ENCODE measurements at places on chromosomes 4 and X. TPM values are rescaled to one million over a fixed set of nuclear protein-coding genes. Genes with fewer than 3 reads are reported as not detected.

Gene LDB2
- 89.1 TPM for total RNA-seq

Gene SCML2
- total RNA-seq: 26.2 TPM

Gene P2RY4
- total RNA-seq: not detected

Gene FAM47E
- 0.66 TPM for total RNA-seq

DNA sequence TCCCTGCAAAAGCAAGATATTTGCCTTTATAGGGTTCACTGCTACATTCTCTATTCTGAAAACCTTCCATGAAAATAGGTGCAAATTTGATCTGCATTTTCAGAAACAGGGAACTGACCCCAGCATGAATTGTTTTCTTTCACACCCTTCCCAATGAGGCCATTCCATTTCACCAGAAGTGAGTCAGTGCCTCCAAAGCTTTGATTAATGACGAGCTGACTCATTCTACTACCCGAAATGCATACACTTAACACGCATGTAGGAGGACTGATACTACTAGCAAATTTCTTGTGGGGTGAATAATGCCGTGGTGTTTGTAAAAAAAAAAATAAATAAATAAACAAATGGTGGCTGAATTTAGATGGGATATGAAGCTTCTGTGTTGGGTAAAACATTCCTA, 146.9 kb upstream of the FGF13 start:
- no peak overlapping the region for H3K4me3 ChIP-seq
- H3K27ac ChIP-seq: no peak overlapping the region
- DNase-seq: no peak
- H3K27me3 ChIP-seq: no peaks in the 10 kb centered on the region
- no peaks in the 10 kb centered on the region for H3K36me3 ChIP-seq

DNA sequence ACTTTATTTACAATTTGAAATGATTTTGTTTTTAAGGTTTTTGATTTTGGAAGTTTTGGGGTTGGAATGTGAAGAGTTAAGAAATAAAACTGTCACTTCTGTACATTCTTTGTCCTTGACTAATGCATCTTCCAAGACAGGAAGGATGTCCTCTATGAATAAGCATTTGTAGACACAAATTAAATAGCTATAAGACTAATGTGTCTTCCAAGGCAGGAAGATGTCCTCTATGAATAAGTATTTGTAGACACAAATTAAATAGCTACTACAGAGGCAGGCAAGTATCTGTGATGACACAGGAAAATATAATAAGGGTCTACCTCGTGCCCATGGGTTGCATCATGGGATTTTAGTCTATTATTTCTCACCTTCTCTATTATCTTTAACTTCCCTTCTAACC, 14.5 kb downstream of the PRSS48 start:
- no peaks in the 10 kb centered on the region for H3K36me3 ChIP-seq
- no peak overlapping the region for H3K4me3 ChIP-seq

DNA sequence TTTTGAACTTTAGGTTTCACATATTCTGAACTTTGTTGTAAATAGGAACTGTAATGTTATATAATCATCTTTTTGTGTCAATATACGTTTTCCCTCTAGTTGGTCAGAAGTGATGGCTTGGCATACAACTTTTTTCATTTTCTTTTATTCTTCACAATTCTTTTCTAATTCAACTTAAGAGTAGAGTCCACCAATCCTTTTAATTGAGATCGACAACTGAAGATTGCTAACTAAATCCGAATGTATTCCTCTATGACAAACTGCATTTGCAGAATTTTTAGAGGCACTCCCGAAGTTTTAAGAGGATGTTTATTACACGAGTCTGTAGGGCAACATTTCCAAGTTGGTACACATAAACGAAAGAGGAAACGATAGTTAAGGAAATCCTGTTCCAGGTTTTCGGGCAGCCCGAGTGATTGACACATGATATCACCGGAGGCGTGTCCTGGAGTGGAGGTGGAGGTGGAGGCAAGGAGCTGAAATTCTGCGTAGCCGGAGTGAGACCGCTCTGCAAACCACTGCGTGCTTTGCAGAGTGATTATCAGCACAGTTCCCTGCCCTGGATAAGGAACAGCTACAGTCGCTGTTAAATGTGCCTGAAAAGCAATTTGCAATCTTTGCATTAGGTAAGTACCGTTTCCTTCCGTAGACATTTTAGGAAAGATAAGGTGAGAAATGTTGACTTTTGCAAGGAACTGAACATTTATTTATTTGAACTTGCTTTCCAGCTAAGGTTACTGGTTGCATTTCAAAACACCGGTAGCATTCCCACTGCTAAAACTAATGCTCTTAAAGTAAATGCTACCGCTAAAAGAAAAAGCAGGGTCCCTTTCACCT, at the start of gene SPRY1:
Gene SPRY1, plus strand, starts transcription at position 489 of the 837 bp plus-strand sequence. CDS start 4,797 bp downstream, outside the sequence.
- peak within 1 kb of the TSS; percentile 69 for H3K4me3 ChIP-seq
- H3K27ac ChIP-seq: peak within 1 kb of the TSS; percentile 55

- no peaks in the 10 kb centered on the region for H3K36me3 ChIP-seq
- no peak overlapping the region for H3K27ac ChIP-seq
- no peaks in the 10 kb centered on the region for H3K4me1 ChIP-seq
- DNase-seq: no peak
These were observed 464.5 kb downstream of the BCOR start for GRCh38 chrX:39633293-39633692.

GRCh38 chr4:94767446-94767845, 9.7 kb downstream of the BMPR1B start:
- H3K4me3 ChIP-seq: no peak overlapping the region
- no peaks in the 10 kb centered on the region for H3K36me3 ChIP-seq
- DNase-seq: no peak
- no peak overlapping the region for H3K27ac ChIP-seq

DNA sequence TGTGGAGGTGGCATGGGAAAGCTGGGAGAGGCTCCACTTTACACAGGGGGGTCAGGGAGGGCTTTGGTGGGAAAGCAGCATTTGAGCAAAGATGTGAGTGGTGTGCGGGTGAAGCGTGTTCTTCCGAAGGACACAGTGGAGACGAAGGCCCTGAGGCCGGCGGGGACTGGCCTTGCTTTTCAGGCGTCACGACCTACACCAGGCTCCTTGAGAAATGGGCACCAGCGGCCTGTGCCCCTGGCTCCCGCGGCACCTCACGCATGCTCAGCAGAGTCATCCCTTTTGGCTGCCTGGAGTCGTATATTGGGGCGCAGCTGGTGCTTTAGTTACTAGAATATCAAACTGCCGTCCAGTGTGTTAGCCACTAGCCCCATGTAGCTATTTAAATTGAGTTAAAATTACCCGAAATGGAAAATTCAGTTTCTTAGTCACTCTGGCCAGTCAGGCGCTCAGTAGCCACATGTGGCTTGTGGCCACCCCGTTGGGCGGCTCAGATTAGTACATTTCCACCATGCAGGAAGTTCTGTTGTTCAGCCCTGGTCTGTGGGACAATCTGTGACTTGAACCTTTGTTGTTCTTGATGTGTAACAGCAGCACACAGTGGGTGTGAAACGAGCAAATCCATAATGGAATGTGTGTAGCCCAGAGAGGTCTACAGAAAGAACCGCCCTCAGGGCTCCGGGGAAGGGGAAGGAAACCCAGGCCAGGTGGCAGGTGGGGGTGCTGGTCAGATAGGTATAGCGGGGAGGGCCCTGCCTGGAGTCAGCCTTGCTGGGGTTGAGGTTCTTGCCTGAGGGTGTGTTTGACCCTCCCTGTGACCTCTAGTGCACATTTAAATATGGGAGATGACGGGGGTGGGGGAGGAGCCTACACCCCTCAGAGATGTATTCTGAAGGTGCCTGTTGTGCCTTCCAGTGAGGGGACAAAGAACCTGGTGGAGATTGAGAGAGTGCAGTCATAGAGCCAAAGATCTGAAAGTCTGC, 30.4 kb downstream of the TBC1D14 start:
- no peak overlapping the region for H3K27ac ChIP-seq
- H3K4me1 ChIP-seq: peaks cover 36% of the 10 kb centered on the region
- no peaks in the 10 kb centered on the region for H3K27me3 ChIP-seq
- no peaks in the 10 kb centered on the region for H3K36me3 ChIP-seq
- H3K4me3 ChIP-seq: no peak overlapping the region
- no peak for DNase-seq

DNA sequence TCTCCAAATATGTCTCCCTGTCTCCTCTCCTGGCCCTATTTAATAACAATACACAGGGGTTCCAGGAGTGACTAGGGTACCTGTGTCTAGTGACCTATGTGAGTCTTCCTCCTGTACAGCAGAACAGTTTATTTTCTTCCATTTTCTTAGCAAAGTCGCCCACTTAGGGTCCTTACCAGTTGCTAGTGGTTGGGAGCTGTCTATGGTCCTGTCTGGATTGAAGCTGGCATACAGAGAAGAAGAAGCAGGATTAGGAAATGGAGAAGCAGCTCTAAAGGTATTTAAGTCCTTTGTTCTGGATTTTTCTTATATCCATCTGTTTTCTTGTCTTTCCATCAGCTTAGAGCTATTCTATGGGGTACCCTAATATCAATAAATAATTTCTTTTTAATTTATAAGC, 587.1 kb upstream of the CPEB2 start:
- H3K4me1 ChIP-seq: 0 out of 2 replicates have a peak, but pooled peaks cover 14% of the 10 kb centered on the region
- no peaks in the 10 kb centered on the region for H3K36me3 ChIP-seq
- DNase-seq: peak; percentile 58
- H3K27me3 ChIP-seq: no peaks in the 10 kb centered on the region

DNA sequence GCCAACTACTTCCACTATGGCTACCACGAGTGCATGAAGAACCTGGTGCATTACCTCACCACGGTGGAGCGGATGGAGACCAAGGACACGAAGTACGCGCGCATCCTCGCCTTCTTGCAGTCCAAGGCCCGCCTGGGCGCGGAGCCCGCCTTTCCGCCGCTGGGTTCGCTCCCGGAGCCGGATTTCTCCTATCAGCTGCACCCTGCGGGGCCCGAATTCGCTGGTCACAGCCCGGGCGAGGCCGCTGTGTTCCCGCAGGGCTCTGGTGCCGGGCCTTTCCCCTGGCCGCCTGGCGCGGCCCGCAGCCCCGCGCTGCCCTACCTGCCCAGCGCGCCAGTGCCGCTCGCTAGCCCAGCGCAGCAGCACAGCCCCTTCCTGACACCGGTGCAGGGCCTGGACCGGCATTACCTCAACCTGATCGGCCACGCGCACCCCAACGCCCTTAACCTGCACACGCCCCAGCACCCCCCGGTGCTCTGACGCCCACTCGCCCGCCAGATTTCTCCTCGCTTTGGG, 2.1 kb downstream of the HELT start:
- no peaks in the 10 kb centered on the region for H3K36me3 ChIP-seq
- peaks cover 100% of the 10 kb centered on the region for H3K27me3 ChIP-seq
- peaks cover 51% of the 10 kb centered on the region for H3K4me1 ChIP-seq
- peak overlapping the region; percentile 54 for H3K4me3 ChIP-seq
- H3K27ac ChIP-seq: no peak overlapping the region

DNA sequence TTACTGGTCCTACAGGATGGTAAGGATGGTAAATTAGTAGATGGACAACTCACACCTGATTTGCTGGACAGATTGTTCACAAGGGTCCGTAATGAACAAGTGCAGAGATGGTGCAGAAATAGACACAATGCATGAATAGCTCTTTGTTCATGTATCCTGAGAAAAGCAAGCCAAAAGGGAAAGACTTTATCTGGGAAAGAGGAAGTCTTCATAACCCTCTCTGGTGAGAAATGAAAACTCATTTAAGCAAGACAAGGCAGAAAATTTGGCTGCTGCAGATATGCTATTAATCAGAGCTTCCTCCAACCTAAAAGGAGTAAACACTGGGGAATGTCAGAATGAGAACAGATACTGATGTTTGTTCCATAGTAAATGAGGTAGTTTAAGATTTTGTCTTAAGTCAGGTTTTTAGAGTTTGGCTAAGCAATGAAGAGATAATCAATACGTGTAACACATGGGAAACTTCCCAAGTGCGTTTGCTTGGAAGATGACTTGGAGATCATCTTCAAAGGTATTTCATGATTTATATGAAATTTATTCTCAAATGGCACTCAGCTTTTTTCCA, 152.4 kb upstream of the BMPR1B start:
- H3K4me3 ChIP-seq: no peak overlapping the region
- no peaks in the 10 kb centered on the region for H3K27me3 ChIP-seq
- no peak for DNase-seq
- H3K27ac ChIP-seq: no peak overlapping the region

Measured in GM23338 (cell line).